ENCODE measurements at places on chromosomes 3 and 15.

DNA sequence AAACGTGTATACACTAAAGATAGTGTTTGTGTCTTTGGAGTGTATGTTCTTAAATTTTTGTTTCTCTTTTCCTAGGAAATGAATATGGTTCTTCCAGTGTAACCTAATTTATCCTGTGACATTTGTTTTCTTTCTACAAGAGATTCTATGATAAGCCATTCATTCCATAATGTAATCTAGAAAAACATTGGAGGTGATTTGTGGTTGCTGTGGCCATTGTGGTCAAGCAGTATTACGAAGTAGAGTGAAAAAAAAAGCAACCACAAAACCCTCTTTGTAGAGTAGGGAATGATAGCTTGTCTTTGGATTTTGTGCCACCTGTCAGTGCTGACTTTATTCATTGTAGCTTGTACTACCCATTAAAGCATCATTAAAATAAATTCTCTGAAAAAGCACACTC lies 1209.6 kb downstream of the ZPLD1 start:
- DNase-seq = no peak

DNA sequence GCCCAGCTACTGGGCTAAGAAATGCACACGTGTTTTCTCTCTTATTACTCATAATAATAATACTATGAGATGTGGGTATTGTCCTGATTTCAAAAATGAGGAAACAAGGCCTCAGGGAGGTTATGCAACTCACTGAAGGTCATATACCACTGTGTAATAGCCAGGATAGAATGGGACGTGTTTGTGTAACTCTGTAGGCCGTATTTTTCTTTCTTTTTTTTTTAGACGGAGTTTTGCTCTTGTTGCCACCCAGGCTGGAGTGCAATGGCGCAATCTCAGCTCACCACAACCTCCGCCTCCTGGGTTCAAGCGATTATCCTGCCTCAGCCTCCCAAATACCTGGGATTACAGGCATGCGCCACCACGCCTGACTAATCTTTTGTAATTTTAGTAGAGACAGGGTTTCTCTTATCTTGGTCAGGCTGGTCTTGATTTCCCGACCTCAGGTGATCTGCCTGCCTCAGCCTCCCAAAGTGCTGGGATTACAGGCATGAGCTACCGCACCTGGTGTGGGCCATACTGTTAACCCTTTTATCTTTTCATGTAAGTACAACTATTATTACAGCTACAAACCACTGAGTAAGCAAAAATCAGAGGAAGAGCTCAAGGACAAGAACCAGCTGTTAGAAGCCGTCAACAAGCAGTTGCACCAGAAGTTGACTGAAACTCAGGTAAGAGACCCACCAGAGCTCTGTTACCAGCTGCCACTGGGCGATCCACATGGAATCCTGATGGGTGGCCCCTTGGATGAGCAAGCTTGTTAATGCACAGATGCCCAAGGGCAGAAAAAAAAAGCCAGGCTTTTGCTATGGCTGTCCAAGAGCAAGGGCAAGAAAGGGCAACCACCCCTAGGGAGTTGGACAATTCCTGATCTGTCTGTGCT lies 6.7 kb downstream of the KNSTRN start:
- no peak for DNase-seq

GRCh38 chr3:182519569-182519968 lies 273.7 kb upstream of the ATP11B start:
- DNase-seq = no peak

- DNase-seq = no peak
These were observed 27.4 kb upstream of the GOLGA6C start for GRCh38 chr15:75230551-75231371.

DNA sequence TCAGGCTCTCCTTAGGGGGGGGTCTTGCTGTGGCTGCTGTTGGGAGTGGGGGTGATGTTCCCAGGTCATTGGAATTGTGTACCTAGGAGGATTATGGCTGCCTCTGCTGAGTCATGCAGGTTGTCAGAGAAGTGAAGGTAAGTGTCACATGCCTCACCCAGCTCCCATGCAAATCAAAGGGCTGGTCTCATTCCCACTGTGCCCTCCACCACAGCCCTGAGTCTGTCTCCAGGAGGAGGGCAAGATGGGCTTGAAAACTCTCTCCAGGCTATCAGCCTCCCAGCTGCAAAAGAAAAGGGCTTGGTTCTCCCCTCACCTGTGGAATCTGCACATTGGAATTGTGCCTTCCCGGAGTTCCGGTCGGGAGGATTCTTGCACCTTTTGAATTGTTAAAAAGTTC lies 580.5 kb downstream of the NSUN3 start:
- no peak for DNase-seq

DNA sequence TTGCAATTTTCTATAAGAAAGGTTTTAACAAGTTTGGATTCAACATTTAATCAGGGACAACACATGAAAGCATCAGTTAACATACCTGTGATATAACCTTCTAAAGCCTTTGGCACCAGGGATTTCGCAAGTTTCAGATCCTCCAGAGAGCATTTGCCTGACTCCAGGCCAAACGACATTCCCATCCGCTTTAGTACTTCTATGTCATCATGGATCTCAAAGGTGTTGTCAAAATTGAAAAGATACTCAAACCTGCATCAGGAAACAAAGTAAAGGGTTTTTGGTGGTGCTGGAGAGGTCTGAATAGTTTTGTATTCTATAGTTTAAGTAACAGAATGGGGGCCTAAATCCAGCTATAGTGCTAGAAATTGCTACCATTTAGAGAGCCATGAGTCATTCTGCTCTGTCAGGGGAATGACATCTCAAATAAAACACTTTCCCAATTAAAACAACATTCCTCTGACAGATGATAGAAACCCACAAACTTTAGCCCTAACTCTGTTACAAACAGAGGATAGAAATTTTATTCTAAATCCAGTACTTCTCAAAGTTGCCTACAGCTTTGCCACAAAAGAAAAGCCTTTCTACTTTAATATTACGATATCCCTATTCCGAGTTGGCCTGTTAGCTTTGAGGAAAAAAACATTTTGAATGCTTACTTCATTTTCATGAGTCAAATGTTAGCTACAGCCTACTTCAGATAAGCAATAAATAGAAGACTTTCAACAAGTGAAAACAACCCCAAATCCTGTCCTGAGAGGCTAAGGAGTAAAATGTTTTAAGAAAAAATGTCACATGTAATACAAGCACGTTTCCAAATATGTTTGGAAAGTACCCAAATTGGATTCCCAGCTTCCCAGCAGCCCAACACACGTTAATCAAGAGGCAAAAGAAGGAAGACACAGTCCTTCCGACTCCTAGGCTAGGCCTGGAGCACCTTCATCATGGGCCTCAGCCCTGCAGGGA lies 83.4 kb downstream of the ATP1B3 start:
- DNase-seq = no peak

Measured in CMK (cell line).